Stimulated activated effector memory CD8-positive, alpha-beta T cell treated with anti-CD3 and anti-CD28 coated beads, Interleukin-12 subunit alpha, Interleukin-12 subunit beta, amount 100 ng/mL, for 72 hours (primary cell): ENCODE measurements at places on chromosomes 13 and 19.

DNA sequence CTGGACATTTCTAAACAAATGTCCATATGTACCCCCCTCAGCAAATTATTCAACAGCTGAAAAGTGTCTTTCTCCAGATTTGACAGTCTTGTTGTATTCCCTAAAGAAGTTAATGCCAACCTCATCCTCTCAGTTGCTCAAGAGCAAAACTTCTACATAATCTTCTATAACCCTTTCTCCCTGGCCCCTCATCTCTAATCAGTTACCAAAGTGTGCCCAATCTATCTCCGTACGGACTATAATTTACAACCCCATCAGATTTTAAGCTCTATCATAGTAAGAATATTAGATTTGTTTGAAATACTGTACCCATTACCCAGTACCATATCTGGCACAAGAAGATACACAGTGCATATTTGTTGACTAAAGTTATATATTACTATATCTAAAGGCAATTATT, 101.5 kb downstream of the FGF14 start:
- DNase-seq = no peak

GRCh38 chr13:109954441-109954840, 168.1 kb upstream of the IRS2 start:
- DNase-seq = no peak

DNA sequence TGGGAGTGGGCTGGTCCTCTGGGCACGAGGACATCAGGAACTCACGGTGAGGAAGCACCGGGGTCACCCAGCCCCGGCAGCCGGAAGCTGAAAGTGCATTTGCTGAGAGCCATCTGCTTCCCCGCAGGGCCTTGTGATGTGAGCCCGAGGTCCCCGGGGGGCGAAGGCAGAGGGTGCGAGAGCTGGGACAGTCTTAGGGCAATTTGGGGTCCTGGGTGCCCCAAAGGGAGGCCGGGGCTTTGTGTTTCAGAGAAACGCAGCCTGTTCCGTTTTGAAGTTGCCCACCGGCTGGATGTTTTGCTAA, 4.8 kb downstream of the F2RL3 start:
- no peak for DNase-seq

DNA sequence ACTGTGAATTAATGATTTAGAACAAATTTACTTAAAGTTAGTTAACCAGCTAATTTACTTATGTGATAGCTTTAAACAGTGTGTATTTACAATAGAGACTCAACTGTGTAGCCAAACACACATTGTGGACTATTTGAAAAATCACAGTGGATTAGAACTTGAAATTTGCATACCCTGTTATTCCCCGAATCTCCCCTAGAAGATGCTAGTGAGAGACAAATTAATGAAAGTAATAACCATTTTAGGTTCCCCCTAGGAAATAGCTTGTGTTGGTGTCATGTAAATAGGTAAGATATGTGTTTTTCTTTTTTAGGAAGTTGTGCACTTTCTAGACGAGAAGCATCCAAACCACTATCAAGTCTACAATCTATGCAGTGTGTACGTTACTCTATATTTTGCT, 98.5 kb downstream of the C1QTNF9 start:
- DNase-seq = no peak

DNA sequence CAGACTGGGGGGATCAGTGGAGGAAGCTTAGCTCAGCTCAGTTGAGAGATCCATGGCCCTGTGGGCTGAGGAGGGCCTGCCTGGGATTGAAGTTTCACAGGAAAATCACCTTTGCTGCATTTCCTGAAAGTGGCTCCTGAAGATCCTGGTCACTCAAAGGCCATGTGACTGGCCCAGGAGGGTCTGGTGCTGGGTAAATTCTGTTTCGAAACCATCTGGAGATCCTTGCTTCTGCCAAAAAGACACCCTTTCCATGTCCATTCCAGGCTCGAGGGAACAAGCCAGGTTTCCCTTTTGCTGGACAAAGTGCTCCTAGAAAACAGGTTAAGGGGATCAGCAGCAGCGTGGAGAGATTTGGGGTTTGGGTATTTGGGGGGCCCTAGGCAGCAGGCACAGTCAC, 293.3 kb downstream of the ZNF536 start:
- DNase-seq = no peak

GRCh38 chr13:64640002-64640401, 2590.1 kb downstream of the PCDH9 start:
- DNase-seq = no peak

- DNase-seq = no peak
Observed at GRCh38 chr13:109667807-109668291, 118.5 kb downstream of the IRS2 start.

DNA sequence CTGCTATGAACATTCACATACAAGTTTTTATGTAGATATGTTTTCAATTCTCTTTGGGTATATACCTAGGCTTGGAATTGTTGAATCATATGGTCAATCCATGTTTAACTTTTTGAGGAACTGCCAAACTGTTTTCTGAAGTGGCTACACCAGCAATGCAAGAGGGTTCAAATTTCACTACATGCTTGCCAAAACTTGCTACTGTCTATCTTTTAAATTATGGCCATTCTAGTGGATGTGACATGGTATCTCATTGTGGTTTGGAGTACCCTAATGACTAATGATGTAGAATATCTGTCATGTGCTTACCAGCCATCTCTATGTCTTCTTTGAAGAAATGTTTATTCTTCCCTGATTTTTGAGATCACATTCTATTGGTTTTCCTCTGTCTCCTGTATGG, 860.3 kb downstream of the DIAPH3 start:
- no peak for DNase-seq

DNA sequence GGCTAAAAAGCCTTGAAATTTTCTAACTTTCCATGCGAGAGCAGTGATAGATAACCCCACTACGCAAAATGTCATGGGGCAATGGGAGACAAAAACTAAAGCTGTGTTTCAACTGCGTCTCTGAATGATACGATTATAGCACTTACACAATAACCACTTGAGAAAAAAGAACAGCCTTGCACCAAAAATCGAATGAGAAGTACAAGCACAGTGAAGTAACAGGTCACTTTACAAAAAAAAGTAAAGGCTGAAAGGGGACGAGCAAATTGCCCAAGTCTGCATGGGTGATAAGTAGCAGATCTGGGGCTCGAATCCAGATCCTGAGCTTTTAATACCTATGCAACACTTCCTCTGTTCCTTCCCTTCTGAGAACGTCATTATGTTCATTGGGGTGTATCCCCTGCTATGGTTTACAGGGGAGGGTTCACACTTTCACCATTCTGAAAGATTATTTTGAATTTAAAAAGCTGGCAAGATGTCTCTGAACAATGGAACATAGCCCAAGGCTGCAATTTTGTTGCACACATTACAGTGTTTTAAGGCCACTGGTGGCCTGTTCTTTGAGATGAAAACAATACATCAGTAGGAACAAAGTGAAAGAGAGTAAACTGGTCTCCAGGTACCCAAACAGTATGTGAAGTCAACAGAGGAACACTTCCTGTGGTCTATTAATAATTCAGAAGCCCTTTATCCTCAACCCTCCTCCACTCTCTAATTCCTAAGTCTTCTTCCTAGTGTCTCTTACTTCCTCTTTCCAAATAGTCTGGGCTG, 3.2 kb downstream of the CPB2 start:
- no peak for DNase-seq

DNA sequence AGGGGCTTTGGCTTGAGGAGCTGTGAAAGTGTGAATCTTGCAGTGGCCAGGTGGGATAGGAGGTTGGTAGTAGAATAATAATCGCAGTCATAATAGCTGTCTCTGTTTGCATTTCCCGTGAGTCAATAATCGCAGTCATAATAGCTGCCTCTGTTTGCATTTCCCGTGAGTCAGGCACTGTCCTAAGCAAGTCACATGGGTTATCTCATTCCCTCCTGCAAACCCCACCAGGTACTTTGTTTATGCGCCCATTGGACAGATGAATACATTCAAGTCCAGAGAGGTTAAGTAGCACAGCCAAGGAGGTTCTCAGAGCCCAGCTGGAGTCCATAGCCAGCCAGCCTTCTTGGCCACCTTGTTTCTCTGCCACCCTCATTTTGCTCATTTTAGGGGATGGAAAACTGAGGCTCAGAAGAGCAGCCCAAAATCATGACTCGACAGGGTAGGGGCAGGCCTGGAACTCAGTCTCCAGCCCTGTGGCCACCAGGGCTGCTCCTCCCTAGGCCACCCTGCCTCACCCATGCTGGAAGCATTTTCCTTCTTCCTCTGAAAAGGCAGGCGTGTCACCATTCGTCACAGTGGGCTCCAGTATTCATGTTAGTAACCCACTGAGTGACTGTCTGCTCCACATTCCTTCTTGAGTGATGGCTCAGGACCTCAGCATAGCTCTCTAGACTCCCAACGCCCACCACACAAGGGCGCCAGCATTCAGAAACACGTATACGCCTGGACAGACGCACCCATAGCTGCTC, 206.2 kb downstream of the URI1 start:
- no peak for DNase-seq

DNA sequence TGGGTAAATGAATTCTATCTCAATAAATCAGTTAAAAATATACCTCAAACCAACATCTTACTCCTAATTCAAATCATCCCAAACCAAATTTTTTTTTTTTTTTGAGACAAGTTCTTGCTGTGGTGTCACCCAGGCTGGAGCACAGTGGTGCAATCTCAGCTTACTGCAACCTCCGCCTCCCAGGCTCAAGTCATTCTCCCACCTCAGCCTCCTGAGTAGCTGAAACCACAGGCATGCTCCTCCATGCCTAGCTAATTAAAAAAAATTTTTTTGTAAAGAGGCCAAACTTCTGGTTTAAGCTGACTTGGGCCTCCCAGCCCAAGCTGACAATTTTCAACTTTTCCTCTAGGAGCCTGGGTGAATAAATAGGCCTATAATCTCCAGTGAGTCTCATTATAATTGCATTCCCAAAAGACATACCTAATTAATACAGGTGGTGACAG, 22.1 kb upstream of the OLFM2 start:
- no peak for DNase-seq

DNA sequence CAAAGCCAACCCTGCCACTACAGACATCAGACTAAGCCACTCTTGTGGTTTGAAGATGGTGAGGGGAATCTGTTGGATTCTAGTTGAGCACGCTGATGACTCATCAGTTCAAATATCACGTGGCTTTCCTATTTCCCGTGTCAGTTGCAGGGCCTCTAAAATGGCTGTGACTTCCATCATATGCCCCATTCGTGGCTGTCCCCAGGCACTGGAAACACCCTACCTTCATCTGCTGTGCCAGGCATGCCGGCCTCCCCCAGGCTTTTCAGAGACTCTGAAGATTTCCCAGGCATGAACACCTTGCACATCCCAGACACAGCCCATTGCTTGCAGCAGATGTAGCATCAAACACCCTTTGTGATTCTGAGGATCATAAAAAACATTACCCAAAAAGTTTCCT, 659.9 kb downstream of the UQCRFS1 start:
- no peak for DNase-seq

DNA sequence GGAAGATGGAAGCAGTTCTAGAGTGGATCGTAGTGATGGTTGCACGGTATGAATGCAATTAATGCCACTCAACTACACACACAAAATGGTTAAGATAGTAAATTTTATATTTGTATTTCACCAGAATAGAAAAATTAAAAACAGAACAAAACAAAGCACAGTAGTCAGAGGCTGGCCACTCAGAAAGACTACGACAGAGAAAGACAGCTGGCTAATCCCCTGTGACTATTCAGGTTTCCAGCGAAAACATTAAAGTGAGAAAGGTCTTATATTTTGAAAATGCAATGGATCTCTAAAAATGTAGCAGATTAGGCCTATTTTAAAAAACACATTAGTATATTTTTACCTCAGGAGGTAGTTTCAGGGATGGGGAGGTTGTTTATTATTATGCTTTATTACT, 131.3 kb upstream of the POSTN start:
- no peak for DNase-seq

DNA sequence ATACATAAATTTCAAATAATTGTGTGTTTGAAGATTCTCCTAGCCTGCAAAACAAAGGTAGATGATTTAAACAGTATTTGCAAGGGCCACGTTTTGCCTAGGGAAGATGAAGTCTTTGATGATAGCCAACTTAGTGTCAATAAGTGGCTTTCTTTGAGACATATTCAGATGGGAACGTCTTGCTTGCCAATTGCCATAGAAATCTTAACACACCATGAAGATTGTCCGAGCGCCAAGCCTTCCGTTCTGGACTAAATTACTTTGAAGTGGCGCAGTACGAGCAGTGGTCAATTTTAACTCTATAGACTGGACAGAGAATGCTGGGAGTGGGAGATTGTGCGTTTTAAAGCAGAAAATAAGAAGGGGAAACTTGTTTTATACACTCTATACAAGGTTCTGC, 9.9 kb downstream of the ZIC5 start:
- no peak for DNase-seq

DNA sequence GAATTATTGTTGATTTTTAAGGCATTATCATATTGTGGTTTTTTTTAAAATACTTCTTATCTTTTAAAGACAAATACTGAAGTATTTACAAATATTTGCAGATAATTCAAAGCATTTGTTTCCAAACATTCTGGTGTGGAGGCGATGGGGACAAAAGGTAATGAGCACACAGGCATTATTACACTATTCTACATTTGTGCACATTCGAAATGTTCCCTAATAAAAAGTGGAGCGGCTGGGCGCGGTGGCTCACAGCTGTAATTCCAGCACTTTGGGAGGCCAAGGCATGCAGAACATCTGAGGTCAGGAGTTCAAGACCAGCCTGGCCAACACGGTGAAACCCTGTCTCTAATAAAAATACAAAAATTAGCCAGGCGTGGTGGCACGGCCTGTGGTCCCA, 133.4 kb downstream of the FOXO1 start:
- DNase-seq = no peak

- no peak for DNase-seq
Observed at GRCh38 chr13:89361909-89362308, 1690.7 kb downstream of the SLITRK5 start.

DNA sequence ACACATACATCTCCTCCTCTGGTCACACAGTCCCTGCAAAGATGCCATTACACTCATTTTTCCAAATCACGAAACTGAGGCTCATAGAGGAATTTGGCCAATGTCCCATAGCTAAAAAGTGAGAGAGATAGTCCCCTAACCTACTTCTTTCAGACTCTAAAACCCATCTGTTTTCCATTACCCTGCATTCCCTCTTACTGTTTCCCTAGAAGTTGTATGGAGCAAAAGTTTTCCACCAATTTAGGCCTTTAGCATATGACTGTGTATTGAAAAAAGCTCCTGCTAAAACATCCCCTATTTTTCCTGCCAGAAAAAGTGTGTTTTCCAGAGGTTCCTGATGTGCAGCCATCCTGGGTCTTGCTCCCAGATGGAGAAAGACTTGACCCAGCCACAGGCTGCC, 16.3 kb downstream of the SERP2 start:
- DNase-seq = no peak

DNA sequence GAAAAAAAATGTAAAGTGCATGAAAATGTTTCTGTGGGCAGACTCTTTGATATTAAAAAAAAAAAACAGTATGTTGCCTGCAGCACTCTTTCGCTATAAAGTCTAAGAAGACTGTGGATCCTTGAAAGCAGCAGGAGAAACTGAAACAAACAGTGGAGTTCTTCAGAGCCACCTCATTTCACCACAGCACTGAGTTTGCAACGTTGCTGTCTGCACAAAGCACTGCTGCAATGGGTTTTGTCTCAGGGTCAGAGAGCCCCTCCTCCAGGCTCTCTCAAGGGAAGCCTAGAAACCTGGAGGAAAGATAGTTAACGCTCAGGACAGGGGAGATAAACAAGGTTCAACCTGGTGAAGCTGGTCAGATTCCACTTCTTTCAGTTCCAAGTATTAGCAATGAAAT, 248.7 kb downstream of the EFNB2 start:
- no peak for DNase-seq
